ENCODE measurements at places on chromosomes 3 and 15.

- no peak for DNase-seq
Observed at GRCh38 chr3:195916991-195917390, 8.6 kb upstream of the TNK2 start.

GRCh38 chr15:100278596-100279380, 63.0 kb downstream of the ADAMTS17 start:
- DNase-seq: no peak

DNA sequence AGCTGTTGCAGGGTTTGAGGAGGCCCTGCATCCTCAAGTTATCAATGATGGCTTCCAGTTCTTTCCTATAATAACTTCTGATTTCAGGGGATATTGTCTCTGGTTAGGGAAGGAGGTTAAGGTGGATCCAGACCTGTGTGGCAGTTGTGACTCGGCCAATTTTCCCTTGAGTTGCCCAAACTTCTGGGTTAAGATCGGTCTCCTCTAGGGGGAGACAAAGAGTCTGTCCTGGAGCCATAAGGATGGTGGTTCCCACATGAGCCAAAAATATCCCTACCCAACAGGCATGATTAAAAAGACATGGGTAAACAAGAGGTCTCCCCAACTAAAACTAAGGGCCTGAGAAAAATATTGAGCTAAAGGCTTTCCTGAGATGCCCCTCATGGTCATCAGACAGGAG, 227.5 kb upstream of the MDFIC2 start:
- DNase-seq: no peak

DNA sequence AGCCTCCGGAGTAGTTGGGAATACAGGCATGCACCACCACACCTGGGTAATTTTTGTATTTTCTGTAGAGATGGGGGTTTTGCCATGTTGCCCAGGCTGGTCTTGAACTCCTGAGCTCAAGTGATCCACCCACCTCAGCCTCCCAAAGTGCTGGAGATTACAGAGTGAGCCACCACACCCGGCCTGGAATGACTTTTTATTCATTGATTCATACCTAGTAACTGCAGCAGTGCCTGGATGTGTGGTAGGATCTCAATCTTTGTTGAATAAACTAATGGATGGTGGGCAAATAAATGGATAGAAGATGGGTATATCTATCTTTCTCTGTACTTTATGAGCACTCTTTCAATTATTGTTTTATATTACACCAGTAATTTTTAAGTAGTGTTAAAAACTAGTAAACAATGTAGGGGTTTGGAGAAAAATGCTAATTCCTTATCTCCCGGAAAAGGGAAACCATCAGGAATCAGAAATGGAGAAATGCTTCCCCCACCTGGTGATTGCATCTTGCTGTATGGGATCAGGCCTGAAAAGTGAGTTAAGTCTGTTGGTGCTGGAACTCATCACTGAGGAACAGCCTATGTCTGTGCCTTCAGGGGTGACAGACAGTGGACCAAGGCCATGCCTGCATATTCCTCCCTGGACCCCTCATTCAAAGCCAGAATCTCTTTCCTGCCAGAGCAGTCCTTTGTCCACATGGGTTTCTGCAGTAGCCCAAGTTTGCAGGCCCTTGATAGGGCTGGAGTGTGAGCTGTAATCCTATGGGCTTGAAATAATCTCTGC, 161.0 kb upstream of the CTDSPL start:
- no peak for DNase-seq

- no peak for DNase-seq
Observed at GRCh38 chr15:39710681-39711080, 72.0 kb downstream of the FSIP1 start.

DNA sequence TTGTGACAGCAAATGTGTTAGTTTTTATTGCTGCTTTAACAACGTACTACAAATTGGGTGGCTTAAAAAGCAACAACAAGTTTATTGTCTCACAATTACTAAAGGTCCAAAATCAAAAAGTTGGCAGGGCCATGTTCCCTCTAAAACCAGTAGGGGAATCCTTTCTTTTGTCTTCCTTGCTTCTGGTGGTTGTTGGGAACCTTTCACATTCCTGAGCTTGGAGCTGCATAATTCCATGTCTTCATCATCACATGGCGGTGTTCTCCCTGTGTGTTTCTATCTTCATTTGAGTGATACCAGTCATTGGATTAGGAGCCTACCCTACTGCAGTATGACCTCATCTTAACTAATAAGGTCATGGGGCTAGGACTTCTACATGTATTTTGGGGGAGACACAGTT, 7.4 kb downstream of the SPRED1 start:
- DNase-seq: no peak

DNA sequence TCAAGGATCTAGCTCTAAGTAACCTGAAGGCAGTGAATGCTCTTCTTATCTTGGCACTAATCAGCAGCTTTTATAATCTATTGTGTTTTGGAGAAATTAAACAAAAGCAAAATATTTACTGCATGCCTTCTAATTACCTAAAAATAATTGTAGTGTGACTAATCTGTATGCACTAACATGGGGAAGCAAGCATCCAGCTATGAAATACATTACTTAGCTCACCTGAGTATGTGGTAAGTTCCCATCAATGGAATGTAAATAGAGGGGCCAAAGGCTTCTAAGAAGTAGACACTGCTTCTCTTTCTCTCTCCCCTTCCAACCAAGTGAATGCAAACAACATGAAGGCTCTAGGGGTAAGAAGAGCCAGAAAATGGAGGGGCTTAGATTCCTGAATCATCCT, 165.6 kb downstream of the STAG1 start:
- DNase-seq: no peak

DNA sequence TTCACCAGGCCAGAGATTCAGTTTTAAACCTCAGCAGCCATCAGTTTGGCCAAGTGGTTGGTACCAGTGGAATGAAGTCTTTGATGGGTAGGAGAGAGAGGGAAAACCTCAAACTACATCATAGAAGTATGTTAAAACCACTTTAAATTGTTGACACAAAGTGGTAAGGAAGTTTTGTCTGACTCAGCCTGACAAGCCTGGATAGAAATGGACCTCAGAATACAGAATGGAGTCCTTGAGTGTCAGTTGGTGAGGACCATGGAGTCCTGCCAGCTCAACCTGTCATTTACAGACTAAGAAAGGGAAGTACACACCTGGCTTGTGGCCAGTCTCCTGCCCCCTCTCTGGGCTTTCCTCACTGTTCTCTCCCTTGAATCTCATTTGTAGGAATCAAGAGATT, 12.1 kb downstream of the EAF1 start:
- no peak for DNase-seq

DNA sequence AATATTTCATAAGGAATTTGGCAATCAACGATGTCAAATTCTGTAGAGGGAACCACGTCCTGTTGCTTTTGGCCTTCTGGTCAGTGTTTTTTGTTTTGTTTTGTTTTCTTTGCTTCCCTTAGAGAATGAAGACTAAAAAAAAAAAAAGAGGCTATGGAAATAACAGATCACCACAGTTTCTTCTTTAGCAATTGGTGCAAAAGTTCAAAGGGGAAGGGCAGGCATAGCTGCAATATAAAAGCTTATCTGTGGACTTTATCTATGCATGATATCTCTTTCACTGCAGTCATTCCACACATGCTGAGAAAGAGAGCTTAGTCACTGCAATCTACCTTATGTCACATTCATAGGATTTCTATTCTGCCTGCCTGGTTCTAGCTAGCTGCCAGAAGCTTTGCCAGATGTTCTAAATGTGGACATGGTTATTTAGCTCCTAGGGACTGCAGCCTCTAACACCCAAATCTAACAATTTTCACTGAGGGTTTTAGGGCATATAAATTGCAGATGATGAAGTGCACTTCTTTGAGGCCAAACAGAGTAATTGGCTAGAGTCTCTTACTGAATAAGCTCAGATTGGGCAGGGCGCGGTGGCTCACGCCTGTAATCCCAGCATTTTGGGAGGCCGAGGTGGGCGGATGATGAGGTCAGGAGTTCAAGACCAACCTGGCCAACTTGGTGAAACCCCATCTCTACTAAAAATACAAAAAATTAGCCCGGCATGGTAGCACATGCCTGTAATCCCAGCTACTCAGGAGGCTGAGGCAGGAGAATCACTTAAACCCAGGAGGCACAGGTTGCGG, 637.2 kb downstream of the NTRK3 start:
- no peak for DNase-seq

Measured in amygdala (tissue), 56 donors.